ENCODE measurements at places on chromosomes 6 and 20.

DNA sequence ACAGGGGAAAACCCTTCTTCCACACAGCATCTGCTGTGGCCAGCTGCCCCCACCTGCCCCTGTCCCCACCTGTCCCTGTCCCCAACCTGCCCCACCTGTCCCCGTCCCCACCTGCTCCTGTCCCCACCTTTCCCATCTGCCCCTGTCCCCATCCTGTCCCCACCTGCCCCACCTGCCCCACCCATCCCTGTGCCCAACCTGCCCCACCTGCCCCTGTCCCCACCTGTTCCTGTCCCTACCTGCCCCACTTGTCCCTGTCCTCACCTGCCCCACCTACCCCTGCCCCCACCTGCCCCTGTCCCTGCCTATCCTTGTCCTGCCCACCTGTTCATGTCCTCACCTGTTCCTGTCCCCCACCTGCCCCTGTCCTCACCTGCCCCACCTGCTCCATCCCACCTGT lies 6.4 kb upstream of the MYT1 start:
- no peak for DNase-seq

GRCh38 chr6:15062516-15063252 lies 183.2 kb upstream of the JARID2 start:
- DNase-seq: peak; percentile 72

DNA sequence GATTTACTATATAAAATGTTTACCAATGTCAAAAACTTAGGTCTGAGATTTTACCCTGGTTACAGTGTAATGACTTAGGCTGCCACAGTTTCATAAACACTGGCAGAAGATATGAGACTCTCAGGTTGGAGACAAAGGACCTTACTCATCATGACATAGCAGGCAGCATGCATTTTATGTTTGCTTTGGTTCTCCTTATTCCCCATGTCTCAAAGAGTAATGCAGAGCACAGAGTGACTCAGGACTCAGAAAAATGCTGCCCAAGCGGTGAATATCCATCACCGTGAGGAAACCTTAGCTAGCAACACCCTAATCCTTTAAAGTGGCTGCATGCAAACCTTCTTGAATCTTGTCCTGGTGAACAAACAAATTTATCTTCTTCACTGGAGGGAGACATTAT lies 112.1 kb upstream of the EYS start:
- DNase-seq: no peak

- DNase-seq: no peak
These were observed 93.3 kb downstream of the SESN1 start for GRCh38 chr6:109001291-109001894.

All from kidney tubule cell (primary cell).